ENCODE measurements at places on chromosomes 2 and 18.

DNA sequence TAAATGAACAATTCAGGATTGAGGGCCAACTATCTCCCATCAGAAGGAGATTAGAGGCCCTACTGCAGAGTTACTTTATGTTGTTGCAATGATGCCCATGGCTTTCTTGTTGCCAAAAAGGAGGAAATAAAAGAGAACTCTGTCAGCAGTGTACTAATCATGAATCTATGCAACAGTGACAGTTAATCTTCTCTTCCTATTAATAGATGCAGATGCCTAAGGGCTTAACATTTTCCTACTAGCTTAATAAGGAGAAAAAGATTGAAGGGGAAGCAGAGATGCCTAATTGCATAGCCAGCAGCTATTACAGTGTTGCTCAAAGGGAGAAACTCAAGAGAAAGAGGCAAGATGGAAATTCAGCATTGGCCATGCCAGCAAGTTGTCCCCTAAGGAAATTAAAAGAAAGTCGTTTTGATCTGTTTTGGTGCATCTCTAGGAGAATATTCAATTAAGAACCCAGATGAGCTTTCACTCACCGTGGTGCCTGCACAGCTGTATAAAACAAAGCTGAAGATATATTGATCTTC is 107.1 kb upstream of the KCNJ3 start:
- DNase-seq: no peak

DNA sequence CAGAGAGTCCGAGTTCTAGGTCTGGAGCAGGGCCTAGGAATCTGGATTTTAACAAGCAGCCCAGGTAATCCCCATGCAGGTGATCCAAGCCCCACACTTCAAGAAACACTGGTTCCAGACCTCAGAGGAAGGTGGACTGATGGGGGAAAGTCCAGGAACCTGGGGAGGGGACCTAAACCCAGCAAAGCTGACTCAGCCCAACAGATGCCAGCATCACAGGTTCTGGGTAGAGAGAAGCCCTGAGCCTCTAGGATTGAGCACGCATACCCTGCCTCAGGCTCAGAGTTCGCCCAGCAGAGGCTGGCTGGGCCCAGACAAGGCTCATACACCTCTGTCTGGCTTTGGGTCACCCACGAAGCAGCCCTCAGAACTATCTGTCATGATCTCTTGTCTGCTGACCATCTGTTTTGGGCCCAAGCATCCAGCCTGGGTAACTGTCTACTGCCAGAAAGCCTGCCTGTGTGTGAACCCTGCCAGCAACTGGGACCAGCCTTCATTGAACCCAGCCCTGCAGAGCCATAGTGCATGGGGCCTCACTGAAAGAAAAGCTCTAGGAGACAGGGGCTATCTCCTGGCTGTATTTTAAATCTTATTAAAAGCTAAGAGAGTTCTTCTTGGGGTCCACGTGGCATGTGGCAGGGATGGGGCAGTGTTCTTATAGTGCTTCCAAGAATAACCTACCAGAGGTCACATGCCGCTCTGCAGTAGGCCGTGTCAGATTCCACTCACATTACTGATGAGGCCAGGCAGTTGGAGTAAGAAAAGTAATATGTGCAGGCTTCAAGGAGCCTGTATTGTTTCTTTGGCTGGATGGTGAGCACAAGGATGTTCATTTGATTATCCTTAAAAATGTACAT is 7.4 kb downstream of the TMEM127 start:
- no peak for DNase-seq

GRCh38 chr2:127162261-127163089 is 55.5 kb upstream of the BIN1 start:
- no peak for DNase-seq

GRCh38 chr2:145728511-145728910 is 1208.6 kb upstream of the ZEB2 start:
- no peak for DNase-seq

DNA sequence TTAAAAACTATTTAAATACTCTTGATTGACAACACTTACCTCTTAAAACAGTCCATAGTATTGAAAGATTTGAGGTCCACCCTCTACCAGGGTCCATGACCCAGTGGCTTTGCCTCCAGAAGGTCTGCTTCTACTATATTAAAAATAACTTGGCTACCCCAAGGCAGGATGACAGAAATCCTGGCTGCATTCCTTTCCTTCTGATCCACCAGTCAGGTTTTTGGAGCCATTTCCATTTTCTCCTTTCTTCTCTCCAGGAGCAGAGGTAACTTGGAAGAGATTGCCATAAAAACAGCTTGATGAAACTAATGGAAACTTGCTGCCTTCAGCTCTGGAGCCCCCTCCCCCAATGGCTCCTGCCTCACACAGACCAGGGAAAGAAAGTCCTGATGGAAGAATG is 2.6 kb upstream of the FAM171B start:
- DNase-seq: no peak

DNA sequence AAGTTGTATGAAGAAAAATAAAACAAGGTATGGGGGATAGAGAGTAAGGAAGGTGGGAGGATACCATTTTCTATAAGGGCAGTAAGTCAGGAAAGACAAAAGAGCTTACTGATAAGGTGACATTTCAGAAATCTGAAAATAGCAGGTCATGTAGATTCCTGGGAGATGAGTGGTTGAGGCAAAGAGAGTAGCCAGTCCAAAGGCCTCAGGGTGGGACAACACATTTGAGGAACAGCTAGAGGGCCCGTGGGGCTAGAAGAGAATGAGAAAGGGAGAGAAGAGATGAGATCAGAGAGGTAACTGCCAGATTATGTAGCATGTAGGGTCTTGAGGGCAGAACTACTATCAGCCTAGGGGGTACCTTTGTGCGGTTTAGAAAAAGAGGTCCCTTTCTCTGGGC is 2.9 kb downstream of the CLHC1 start:
- DNase-seq: no peak

GRCh38 chr18:58975781-58976180 is 111.1 kb downstream of the ZNF532 start:
- DNase-seq: no peak

All from CD4-positive, alpha-beta T cell treated with Interleukin-12 subunit alpha and Interleukin-12 subunit beta, for 1 hour (primary cell).